ENCODE measurements at places on chromosomes 13 and 19. TPM values are rescaled to one million over a fixed set of nuclear protein-coding genes. Genes with fewer than 3 reads are reported as not detected.
A peak's percentile ranks its signal among the peaks of the same experiment; 100 is the strongest.

The MBD3L3 gene
- total RNA-seq: not detected

The KCTD4 gene
- 0.08 TPM for total RNA-seq

The CAMSAP3 gene
- total RNA-seq: not detected

The BRSK1 gene
- total RNA-seq: 10.3 TPM

The KRTDAP gene
- total RNA-seq: not detected

The KLHL1 gene
- total RNA-seq: not detected

The SERTAD3 gene
- total RNA-seq: 16.1 TPM

The LRG1 gene
- total RNA-seq: not detected

- DNase-seq: peak; percentile 52
- H3K36me3 ChIP-seq: no peaks in the 10 kb centered on the region
- H3K4me3 ChIP-seq: peak overlapping the region; percentile 21
- H3K27ac ChIP-seq: peak overlapping the region; percentile 51
- no peaks in the 10 kb centered on the region for H3K27me3 ChIP-seq
Measured at GRCh38 chr13:50512474-50513299, 330.8 kb downstream of the DLEU7 start.

DNA sequence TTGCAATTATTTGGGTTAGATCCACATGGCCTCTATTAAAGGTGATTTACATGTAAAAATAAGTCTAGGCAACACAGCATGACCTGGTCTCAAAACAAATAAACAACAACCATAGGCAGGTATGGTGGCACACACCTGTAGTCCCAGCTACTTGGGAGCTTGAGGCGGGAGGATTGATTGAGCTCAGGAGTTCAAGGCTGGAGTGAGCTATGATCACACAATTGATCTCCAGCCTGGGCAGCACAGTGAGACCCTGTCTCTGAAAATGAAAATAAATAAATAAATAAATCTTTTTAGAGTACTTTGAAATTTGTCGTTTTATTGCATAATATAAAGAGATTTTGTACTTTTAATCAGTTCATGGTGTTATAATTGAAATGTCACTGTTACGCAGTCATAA lies 93.3 kb downstream of the PAN3 start:
- no peaks in the 10 kb centered on the region for H3K27me3 ChIP-seq
- no peak overlapping the region for H3K4me3 ChIP-seq
- H3K27ac ChIP-seq: no peak overlapping the region
- no peak for DNase-seq

DNA sequence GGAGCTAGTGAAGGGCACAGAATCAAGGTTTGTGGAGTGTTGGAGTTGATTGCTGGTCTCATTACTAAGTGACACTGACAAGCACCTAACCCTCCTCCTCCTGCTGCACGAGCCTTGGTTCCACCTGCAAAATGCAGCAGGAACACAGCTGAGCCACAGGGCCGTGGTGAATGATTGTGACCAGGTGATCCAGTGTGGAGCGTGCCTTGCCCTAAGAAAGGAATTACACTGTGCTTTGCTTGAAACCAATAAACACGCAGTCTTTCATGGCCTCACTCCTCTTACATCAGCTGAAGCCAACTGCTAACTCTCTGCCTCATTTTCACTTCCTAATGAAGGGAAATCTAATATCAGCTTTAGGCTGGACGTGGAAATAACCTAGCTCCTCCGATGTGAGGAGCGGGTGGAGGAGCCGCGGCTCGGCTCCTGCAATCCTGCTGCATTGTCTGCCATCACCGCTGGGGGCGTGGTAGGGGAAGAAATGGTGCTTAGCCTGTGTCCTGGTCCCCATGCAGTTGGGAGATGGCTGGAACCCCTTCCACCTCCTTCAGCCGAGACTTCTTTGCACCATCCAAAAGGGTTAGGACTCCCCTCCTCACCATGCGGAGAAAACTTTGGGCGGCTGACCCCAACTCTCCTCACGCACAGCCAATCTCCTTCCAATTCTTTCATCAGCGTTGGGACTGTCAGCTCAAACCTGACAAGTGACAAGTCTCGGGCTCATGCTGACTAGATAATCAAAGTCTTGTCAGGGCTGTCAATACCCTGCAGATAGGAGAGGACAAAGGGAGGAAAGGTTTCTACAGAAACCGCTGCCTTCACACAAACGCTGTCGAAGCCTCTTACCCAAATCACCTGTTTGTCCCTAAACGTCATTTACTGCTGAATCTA lies 427.9 kb downstream of the ZNF536 start:
- no peaks in the 10 kb centered on the region for H3K36me3 ChIP-seq
- DNase-seq: no peak
- no peaks in the 10 kb centered on the region for H3K4me1 ChIP-seq
- H3K27me3 ChIP-seq: no peaks in the 10 kb centered on the region
- no peak overlapping the region for H3K27ac ChIP-seq

- peaks cover 20% of the 10 kb centered on the region for H3K36me3 ChIP-seq
- no peak overlapping the region for H3K4me3 ChIP-seq
- no peak overlapping the region for H3K27ac ChIP-seq
- no peaks in the 10 kb centered on the region for H3K4me1 ChIP-seq
Measured at GRCh38 chr19:40264314-40265054, 20.7 kb downstream of the AKT2 start.

DNA sequence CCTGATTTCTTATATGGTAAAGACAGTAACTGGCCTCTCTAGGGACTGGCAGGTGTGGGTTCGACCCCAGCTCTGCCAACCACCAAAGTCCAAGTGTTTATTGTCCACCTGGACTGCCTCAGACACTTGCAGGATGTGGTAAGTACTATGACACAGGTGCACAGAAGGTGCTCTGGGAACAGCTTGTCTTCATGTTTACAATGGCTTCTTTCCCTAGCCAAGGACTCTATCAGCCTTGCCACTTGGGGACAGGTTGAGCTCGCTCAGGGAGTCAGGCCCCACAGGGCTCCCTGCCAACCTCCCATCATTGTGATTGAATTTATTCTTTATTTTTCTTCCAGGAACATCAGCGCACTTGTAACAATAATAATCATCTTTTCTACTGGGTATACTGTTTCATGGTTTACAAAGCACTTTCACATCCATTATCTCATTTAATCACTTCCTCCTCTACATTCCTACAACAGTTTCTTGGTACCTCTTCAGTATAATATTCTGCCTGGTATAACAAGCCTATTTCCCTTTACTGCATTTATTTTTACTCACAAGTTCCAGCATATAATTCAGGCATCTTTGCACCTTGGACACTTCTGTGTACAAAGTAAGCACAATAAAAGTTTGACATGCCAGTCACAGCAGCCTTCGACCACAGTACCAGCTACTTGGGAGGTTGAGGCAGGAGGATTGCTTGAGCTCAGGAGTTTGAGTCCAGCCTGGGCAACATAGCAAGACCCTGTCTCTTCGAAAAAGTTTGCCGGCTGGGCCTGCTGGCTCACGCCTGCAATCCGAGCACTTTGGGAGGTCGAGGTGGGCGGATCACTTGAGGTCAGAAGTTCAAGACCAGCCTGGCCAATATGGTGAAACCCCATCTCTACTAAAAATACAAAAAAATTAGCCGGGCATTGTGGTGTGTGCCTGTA lies 24.2 kb upstream of the GATAD2A start:
- peaks cover 5% of the 10 kb centered on the region for H3K36me3 ChIP-seq
- no peak for DNase-seq
- no peak overlapping the region for H3K4me3 ChIP-seq
- H3K27me3 ChIP-seq: no peaks in the 10 kb centered on the region

DNA sequence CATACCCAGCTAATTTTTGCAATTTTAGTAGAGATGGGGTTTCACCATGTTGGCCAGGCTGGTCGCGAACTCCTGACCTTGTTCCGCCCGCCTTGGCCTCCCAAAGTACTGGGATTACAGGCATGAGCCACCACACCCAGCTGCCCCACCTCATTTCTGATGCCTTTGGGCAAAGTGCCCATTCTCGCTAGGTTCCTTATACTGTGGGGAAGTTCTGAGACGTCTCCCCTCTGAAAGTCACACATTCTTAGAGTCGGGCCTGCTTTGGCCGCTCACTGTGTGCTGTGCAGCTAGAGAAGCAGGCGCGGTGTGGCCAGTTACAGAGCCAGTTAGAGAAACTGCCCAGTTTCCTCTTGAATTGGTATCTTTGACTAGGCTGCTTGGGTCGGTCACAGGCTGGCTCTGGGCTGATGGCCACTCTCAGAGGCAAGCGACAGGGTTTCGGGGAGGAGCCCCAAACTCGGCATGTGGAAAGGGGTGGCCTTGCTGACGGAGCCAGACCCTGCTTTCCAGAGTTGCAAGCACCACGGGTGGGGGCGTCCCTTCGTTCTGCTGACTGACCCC lies 18.0 kb downstream of the PRAM1 start:
- H3K36me3 ChIP-seq: peaks cover 89% of the 10 kb centered on the region
- H3K27ac ChIP-seq: no peak overlapping the region
- H3K4me3 ChIP-seq: no peak overlapping the region
- DNase-seq: no peak

GRCh38 chr19:45821103-45821521 lies 6.0 kb upstream of the RSPH6A start:
- peaks cover 63% of the 10 kb centered on the region for H3K36me3 ChIP-seq
- 0 out of 2 replicates have a peak, but pooled peaks cover 3% of the 10 kb centered on the region for H3K4me1 ChIP-seq
- H3K27ac ChIP-seq: no peak overlapping the region
- DNase-seq: no peak
- H3K27me3 ChIP-seq: no peaks in the 10 kb centered on the region
- H3K4me3 ChIP-seq: no peak overlapping the region

GRCh38 chr19:53897459-53897858 lies 11.6 kb upstream of the CACNG7 start:
- DNase-seq: no peak
- H3K27ac ChIP-seq: no peak overlapping the region
- H3K27me3 ChIP-seq: peaks cover 21% of the 10 kb centered on the region
- no peaks in the 10 kb centered on the region for H3K4me1 ChIP-seq

GRCh38 chr19:43699506-43700394 lies 16.1 kb upstream of the IRGC start:
- no peak overlapping the region for H3K4me3 ChIP-seq
- DNase-seq: no peak
- no peaks in the 10 kb centered on the region for H3K27me3 ChIP-seq
- peaks cover 18% of the 10 kb centered on the region for H3K4me1 ChIP-seq
- no peaks in the 10 kb centered on the region for H3K36me3 ChIP-seq

DNA sequence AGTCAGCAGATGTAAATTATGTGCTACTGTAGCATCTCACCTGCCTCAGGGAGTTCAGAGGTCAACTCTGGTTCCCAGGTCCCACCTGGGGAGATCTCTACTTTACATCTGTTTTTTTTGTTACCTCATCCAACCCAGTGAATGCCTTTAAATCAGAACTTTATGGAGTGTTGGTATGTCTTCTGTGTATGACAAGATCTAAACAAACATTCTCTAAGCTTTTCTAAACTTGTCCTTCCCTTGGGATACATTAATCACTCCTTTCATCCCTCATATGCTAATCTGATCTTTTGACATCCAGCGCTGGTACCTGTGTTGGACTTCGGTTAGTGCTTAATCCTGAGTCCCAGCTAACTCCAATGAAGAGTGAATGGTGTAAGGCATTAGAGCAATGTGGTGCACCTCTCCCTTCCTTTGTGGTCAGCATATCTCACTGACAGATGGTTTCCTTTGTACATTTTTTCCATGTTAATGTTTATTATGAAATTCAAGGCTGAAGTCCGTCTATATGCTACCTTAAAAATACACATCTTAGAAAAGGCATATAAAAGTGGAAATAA lies 213.4 kb downstream of the ABCC4 start:
- H3K27me3 ChIP-seq: no peaks in the 10 kb centered on the region
- H3K27ac ChIP-seq: no peak overlapping the region
- H3K4me1 ChIP-seq: peaks cover 5% of the 10 kb centered on the region
- no peak overlapping the region for H3K4me3 ChIP-seq
- DNase-seq: no peak

- H3K36me3 ChIP-seq: no peaks in the 10 kb centered on the region
- H3K27me3 ChIP-seq: no peaks in the 10 kb centered on the region
- no peaks in the 10 kb centered on the region for H3K4me1 ChIP-seq
- H3K4me3 ChIP-seq: no peak overlapping the region
- H3K27ac ChIP-seq: no peak overlapping the region
Measured at GRCh38 chr19:30482956-30483355, 110.8 kb downstream of the ZNF536 start.

All from SJSA1 (cell line).